ENCODE measurements at places on chromosomes 7 and 10.

GRCh38 chr10:54742416-54742815 is 58.6 kb downstream of the PCDH15 start:
- no peak for DNase-seq

GRCh38 chr10:80924063-80924952 is 386.6 kb downstream of the SH2D4B start:
- DNase-seq = peak; percentile 4

- no peak for DNase-seq
Observed at GRCh38 chr10:88120599-88121333, 257.3 kb downstream of the PTEN start.

- DNase-seq = no peak
Observed at GRCh38 chr10:72638586-72639440, 12.9 kb upstream of the MICU1 start.

DNA sequence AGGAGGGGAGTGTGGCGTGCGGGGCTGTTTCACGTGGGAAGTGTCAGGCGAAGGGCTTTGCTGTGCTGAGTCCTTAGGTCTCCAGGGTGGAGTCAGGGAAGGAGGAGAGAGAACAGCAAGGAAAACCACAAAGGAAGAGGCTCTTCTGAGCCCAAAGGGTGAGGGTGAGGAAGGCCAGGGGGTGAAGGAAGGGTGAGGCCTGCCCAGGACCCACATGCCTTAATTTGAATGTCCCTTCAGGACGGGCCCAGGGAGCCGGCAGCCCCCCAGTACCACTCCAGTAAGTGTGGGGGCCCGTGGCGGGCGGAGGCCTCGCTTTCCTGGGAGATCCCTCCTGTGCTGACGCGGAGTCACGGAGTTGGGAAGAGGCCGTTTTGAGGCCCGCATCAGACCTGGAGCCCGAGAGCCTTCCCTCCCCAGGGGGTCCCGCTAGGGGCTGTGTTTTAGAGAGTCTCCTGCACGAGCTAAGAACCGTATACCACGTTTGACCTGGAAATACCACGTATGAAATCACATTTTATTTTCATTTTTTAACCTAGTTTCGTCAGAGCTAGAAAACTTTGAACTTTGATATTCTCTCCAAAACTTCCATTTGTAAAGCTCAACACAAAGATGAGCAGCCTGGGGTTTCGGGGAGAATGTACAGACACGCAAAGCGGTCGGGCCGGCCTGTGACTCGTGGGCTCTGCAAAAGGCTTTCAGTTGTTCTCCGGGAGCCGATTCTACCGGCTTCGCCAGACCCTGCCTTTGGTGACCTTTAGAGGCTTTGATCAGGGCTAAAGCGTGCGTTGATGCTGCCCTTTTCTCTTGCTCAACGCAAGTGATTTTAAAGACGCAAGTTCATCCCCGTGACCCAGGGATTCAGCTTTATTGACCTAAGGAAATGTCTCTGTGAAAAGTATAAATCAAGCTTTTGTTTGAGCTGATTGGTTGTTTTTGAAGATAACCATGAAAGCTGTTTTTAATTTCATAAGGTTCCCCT is 23.6 kb upstream of the TTYH3 start:
- DNase-seq = no peak

Data from amniotic stem cell (primary cell).